ENCODE measurements at places on chromosomes 3 and 15. TPM values are rescaled to one million over a fixed set of nuclear protein-coding genes. Genes with fewer than 3 reads are reported as not detected.

- DNase-seq: no peak
Measured at GRCh38 chr15:57111002-57111401, 192.6 kb downstream of the TCF12 start.

- DNase-seq: no peak
Measured at GRCh38 chr3:171838218-171838720, 4.9 kb upstream of the TMEM212 start.

CCR2 gene
- total RNA-seq: 3.0 TPM

GRCh38 chr3:47731061-47731460 lies 50.6 kb downstream of the SMARCC1 start:
- no peak for DNase-seq

TGM4 gene
- total RNA-seq: not detected

DNA sequence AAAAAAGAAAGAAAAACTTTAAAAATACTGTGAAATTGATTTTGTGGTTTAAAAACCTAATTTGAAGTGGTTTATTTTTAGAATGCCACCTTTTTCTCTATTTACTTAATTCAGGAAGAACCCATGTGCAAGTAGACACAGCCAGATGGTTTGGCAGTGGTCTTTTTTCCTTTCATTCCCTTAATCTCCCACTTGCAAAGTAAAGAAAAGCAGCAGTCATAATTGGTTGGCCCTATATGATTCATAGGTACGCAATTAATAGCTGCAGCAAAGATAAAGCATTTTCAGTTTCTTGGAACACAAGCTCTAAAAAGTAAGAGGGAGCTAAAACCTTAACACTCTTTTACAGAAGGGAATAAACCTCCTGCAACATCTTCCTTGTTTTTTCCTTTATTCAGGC lies 115.3 kb downstream of the MECOM start:
- DNase-seq: no peak

GRCh38 chr3:181974198-181974597 lies 262.5 kb downstream of the SOX2 start:
- no peak for DNase-seq

GRCh38 chr3:128949158-128949557 lies 44.7 kb downstream of the CFAP92 start:
- no peak for DNase-seq

MESP2 gene
- total RNA-seq: not detected
